ENCODE measurements at places on chromosomes 2 and 18.

- no peak for DNase-seq
Measured at GRCh38 chr2:53286345-53286744, 481.3 kb upstream of the CHAC2 start.

GRCh38 chr18:34620258-34620861 is 89.7 kb upstream of the DTNA start:
- no peak for DNase-seq

DNA sequence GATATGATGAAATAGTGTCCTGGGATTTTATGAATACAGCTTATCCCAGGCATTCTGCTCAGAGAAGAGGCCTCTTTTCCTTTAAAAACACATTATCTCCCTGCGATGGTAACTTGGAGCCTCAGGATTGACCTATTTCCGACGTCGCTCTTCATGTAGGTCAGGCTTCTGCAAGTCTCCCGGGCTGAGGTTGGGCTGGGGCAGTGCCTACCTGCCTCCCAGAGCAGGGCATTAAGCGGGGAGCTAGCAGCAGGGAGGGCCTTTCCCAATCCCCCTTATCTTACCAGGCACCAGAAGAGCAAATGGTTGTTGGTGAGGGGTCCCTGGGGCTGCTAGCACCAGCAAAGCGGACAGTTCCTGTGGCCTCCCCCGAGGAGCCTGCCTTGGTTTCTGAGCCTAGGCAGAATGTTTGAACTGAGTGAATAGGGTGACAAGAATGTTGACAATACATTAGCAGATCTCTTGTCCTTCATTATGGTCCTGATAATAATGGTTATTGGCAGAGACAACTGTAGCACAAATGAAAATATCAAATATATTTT is 60.2 kb downstream of the TRPM8 start:
- no peak for DNase-seq

DNA sequence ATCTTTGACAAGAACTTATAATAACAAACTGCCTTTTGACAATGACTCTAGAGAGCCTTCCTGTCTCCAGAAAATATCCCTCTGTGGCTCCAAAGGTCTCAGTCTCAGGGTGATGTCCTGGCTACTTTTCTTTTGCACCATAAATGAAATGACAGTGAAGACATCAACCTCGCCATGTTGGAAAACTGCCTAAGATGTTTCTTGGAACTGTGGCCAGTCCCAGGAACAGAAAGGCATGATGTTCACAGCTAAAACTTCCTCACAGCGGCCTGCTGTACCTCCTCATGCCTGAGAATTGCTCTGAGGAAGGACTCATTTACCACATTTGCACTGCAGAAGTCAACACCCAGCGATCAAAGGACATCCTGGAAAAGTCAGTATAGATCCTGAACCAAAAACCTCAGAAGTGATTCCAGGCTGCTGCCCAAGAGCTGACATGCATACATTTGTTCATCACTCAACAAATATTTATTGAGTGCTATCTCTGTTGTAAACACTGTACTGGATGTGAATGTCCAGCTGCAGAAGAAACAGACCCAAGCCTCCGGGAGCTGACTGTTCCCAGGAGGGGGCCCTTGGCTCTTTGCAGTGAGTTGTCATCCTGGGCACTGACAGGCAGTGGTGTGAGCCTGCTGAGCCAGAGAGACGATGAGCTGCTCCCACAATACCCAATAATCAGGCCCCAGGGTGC is 64.3 kb upstream of the ACSL3 start:
- DNase-seq, result no peak

GRCh38 chr18:9549405-9549804 is 65.0 kb downstream of the PPP4R1 start:
- DNase-seq, result no peak

DNA sequence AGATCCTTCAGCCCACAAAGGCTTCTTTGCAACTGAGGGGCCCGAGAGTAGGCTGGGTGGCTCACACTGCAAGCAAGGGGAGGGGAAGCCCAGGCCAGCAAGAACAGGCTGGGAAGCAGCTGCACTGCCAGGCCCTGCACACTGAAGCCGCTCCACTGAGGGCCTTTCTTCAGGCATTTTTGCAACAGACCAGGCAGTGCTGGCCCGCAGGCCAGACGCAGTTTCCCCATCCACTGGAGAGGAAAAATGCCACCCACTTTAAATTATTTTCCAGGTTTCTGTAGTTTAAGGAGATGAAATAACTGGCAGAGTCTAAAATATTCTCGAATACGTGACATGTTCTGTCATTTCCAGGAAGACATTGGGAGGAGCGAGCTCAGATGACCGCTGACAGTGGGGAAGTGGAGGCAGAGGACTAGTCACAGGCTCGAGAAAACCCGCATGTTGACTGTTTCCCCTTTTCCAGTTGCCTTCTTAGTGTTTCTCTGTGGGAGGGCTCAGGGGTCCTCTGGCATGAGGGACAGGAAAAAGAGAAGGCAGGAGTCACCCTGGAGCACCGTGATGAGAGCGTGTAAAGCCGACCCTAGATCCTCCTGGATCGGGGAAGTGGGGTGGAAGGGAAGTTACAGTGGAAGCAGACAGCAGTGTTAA is 53.3 kb upstream of the B3GNT7 start:
- peak; percentile 35 for DNase-seq

- DNase-seq, result peak; percentile 14
Measured at GRCh38 chr18:13879937-13880336, 35.4 kb downstream of the MC2R start.

- DNase-seq, result no peak
Measured at GRCh38 chr18:63528863-63529492, 13.2 kb upstream of the SERPINB12 start.

DNA sequence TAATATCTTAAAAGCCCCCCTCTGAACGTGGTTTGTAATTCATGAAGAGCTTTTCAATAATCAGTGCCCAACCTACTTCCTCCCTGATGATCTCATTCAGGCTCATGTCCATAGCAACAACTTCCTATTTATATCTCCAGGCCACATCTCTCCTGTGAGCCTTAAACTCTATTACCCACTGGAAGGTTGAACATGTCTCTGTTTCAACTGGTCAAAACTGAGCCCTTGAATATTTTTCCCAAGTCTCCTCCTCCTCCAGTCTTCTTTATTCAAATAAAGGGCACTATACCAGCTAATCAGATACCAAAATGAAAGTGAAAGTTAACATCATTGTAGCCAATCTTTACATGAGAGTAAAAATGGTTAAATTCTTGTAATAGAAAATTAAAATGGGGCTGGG is 63.7 kb upstream of the ITGA4 start:
- peak; percentile 85 for DNase-seq

DNA sequence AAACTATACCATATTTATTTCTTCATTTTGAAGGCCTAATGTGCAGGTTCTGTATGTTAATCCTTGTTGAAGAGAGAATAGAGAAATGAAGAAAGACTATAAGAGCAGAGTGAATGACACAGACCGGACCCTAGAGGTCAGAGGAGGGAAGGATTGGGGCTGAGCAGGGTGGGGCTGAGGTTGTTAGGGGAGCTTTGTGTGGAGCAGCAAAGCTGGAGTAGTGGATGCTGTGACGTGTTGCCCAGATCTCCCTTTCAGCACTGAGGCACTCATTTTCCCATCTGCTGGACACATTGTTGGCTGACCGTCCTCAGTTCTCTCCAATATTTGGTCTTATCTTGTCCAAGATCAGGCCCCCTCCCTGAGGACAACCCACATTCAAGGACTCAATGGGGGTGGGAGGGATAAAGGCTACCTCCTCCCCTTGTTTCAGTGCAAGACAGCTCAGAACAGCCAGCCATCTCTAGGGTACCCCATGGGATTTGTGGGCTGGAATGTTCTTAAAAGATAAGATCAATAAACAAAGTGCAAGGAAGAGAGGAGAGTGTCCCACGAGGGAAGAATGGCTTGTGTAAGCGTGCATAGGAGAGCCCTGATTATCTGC is 143.6 kb downstream of the TDRD15 start:
- DNase-seq, result peak; percentile 22

DNA sequence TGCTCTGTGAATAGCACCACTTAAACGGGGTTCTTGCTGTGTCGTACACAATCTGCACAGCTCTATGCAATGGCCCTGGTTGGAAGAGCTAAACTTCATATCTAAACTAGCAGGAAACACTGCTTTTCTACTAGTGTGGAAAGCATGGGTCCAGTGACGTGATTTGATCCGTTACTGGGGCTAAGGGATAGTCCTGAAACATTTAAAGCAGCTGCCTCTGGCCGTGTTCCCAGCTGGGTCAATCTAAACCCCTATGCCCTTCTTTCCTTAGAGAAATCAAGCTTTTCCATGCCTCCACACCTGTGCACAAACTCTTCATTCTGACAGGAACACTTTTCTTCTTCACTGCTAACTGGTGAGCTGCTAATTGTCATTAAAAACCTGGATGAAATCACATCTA is 5.4 kb upstream of the IGFBP5 start:
- no peak for DNase-seq

GRCh38 chr2:235300368-235301201 is 193.3 kb upstream of the AGAP1 start:
- no peak for DNase-seq

- no peak for DNase-seq
Measured at GRCh38 chr2:1758774-1759610, 14.7 kb upstream of the PXDN start.

GRCh38 chr2:201909961-201910361 is 103.6 kb downstream of the CDK15 start:
- peak; percentile 71 for DNase-seq

- peak; percentile 60 for DNase-seq
Measured at GRCh38 chr2:213246497-213247281, 37.6 kb upstream of the SPAG16 start.

GRCh38 chr2:233100192-233100998 is 40.3 kb downstream of the INPP5D start:
- peak; percentile 67 for DNase-seq

GRCh38 chr2:153890576-153890975 is 18.9 kb downstream of the GALNT13 start:
- DNase-seq, result no peak

- peak; percentile 38 for DNase-seq
Measured at GRCh38 chr2:9897331-9897737, 54.1 kb downstream of the TAF1B start.

GRCh38 chr2:127410871-127411652 is 7.2 kb upstream of the PROC start:
- no peak for DNase-seq

DNA sequence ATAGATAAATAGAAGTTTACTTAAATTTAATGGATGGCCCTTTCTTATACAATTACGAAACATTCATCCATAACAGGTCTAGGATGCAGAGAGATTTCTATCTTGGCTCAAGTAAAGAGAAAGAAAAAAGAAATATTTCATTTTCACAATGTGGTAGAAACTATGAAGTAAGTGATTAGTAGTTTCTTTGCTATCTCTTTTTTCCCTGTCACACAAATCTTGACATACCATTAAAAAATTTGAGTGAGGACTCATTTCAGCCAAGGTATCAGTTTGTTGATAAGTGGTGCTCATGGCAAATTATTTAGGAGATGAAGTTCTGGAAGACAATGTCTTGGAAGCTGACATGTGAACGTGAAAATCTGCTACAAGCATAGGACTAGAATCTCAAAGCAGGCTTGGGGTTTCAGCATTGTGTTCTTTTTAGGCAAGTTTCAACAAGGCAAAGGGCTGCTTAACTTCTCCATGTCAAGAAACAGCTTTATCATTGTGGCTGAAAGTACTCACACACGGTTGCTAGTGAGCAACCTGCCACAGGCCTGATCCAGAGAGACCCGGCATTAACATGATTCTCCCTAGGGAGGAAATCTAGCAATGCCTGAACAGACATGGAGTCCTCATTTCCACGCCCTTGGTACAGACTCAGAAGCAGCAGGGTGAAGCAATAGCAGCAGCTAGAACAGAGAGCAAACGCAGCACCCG is 414.6 kb downstream of the DLGAP1 start:
- DNase-seq, result peak; percentile 31

GRCh38 chr2:163656622-163657280 is 79.1 kb downstream of the FIGN start:
- no peak for DNase-seq

GRCh38 chr18:31513189-31513935 is 15.4 kb downstream of the DSG2 start:
- no peak for DNase-seq

DNA sequence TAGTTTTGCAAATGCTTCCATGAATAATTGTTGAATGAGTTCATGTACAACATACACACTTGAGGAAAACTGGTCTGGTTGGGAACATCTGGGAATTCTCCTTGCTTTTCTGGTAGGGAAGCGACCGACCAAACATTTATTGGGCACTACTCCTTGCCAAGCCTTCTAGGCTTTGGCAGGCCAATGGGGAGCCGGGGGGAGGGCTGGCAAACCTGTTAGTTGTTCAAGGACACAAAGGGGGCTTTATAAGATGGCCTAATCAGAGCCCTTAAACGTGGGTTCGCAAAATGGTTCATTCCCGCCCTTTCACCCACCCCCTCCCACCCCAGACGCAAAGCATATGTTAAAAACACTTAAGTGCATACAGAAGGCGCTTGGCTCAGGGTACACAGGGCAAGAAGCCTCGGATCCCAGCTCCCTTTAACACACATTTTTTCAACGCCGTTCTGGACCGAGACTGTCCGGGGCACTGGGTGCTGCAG is 844 bp upstream of the VSNL1 start:
- no peak for DNase-seq

GRCh38 chr2:128642316-128642715 is 323.6 kb upstream of the HS6ST1 start:
- DNase-seq, result no peak

DNA sequence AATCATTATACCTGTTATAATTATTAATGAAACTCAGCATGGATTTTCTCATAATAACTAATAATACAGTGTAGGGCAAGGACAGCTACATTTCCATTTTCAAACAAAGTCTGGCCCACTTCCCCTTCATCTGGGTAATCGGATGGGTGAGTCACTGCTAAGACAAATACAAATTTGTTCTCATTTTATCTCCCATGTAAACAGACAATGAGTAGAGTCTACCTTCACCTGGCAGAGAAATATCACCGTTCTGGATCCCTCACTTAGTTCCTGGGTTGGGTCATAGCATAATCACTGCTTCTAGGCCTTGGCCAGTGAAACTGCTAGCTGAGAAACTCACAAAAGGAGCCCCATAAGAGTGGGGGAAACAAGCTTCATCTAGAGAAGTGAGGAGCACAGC is 9.2 kb downstream of the CNTNAP5 start:
- no peak for DNase-seq

- peak; percentile 13 for DNase-seq
Measured at GRCh38 chr2:176967911-176968450, 244.6 kb upstream of the HNRNPA3 start.

- peak; percentile 64 for DNase-seq
Measured at GRCh38 chr18:3012136-3013023, 564 bp downstream of the LPIN2 start.

GRCh38 chr2:23703583-23704385 is 223.1 kb downstream of the ATAD2B start:
- DNase-seq, result no peak

DNA sequence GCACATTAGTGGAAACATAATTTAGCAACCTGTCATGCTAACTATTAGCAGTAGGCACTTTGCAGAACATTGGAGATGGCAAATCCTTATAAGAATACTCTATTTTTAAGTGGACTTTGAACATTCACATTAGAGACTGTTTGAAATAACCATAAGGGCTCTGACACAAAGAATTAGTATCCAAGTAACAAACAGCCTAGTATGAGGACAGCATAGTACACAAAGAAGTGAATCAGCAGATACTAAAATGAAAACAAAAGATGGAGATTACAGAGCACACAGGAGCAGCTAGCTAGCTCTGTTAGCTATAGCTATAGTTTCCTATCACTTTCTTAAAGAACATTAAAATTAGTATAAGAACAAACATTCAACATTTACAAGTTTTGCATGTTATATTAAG is 256.3 kb upstream of the SPOPL start:
- no peak for DNase-seq

- DNase-seq, result no peak
Measured at GRCh38 chr2:184849516-184849915, 251.2 kb downstream of the ZNF804A start.
